ENCODE measurements at places on chromosomes 4 and X.

DNA sequence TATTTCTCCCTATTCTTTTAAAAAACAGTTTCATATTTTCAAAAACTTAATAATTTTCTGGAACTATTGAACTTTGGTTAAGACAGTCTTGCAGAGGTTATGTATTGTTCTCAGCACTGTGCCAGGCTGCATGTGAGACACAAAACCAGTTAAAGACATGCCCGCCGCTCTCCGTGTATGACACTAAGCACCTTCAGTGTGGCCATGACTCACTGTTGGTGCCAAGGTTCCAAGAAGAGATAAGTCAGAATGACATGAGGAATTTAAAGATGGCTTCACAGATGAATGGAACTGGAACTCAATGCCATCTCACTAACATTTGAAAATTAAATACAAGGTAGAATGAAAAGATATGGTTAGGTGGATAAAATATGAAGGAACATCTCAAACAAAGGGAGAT is 525.5 kb upstream of the ZFP42 start:
- no peak for DNase-seq

GRCh38 chr4:26636458-26636857 is 52.6 kb downstream of the TBC1D19 start:
- no peak for DNase-seq

DNA sequence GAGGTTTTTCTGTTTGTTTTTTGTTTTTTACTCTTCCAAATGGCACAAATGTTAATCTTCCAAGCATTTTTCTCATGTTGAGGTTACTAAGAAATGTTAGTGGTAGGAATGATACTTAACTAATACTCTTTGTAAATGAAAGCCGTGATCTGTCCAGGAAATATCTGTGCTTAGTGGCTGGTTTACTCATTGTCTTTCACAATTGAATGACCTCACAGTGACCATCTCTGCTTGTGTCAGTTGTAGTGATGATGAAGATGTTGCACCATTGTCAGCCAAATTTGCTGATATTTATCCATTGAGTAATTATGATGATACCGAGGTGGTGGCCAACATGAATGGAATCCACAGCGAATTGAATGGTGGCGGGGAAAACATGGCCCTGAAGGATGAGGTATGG is 93.5 kb downstream of the TNIP2 start:
- DNase-seq = no peak

DNA sequence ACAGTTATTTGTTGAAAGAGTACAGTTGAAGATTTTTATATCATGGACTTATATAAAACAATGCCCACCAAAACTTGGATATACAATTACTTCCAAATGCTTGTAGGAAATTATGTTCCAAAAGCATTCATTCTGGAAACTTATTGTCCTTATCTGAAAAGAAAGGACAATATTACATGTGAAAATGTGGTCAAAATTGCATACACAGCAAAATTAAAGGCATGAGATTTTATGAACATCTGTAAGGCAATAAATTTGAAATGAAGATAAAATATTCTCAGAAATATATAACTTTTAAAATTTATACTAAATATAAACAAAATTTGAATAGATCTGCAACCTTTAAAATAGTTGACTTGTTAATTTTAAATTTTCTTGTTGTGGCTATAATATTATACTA is 1173.8 kb downstream of the NLGN4X start:
- DNase-seq = no peak

DNA sequence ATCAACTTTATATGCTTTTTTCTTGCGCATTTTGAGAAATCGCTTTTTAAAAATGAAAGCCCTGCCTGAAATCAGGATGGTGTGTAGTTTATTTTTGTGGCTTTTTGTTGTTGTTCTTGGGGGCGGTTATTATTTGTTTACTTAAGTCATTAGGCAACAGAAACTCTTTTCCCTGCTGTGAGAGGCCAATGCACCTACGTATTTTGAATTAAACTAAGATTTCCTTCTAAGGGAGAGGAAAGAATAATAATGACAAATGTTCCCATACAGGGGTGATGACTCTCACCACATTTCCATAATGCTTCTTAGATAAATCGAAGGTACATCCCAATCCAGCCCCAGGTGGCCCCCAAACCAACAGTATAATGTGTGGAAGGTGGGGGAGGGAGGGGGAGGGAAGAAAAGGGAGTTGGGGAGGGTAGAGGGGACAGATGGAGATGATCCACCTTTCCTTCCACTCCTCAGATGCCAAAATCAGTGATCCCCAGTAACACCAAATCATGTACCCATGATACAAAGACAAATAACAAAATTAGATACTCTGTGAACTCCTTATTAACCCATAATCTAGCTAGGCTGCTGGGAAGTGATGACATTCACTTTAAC is 39.6 kb downstream of the ZNF827 start:
- no peak for DNase-seq

GRCh38 chrX:71666240-71667223 is 814 bp upstream of the LOC101059915 start:
- DNase-seq = no peak

DNA sequence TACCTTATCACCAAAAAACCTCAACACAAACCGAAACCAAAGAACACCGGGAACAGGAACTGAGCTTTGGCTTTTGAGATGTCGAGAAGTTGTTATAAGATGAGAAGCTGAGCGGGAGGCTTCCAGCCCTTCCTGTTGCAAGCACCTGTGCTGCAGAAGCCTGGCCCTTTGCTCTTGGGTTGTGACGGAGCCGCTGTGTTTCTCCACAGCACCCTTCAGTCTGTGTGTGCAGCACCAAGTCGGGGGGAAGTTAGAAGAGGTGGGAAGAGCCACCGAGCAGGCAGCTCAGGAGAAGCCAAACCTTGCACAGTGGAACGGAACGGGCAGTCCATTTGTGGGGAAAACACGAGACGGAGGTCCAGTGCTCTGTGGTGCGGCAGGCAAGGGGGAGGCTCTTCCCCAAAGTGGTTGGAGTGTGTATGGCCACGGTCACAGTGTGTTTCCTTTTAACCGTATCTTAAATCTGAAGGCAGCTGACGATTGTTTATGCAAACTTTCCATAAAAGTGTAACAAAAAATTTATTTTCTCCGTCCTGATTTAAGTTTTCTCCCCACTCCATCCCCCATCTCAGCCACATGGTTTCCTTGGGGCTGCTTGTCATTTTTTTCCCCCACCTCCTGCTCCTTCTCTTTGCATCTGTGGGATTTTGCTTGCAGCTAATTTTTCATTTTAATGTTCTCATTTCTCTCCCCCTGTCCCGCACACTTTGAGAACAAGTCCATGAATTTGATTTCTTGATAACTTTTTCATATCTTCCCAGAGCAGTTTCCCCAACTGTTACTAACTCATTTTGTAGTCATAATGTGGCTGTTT is 123.7 kb downstream of the STOX2 start:
- no peak for DNase-seq

- DNase-seq = no peak
Measured at GRCh38 chr4:139461022-139461628, 7.2 kb downstream of the RAB33B start.

GRCh38 chr4:71201057-71201456 is 137.8 kb upstream of the SLC4A4 start:
- DNase-seq = no peak

DNA sequence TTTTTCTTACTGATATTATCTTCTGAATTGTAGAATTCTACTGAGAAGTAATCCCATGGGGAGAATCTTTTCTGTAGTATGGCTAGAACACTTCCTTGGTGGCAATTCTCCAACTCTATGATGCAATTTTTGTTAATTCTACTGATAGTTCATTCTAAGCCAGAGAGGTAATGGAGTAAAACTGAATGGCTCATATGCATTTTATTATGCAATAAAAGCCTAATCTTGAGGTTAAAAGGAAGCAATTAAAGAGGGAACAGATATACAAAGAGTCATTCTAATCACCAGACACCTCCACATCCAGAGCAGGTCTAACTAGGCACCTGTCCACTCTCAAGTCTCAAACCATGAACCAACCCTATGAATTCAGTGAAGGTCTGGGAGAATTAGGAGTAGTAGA is 9.7 kb downstream of the RAP2C start:
- DNase-seq = no peak

GRCh38 chrX:111005166-111005565 is 90.8 kb upstream of the PAK3 start:
- no peak for DNase-seq

Measured in NCI-H526 (cell line).